Activated CD8-positive, alpha-beta memory T cell treated with anti-CD3 and anti-CD28 coated beads for 48 hours (primary cell): ENCODE measurements at places on chromosomes 12 and 14.

- DNase-seq: no peak
Observed at GRCh38 chr12:124302241-124302806, 7.4 kb downstream of the RFLNA start.

GRCh38 chr14:41900644-41901043 is 294.0 kb downstream of the LRFN5 start:
- DNase-seq: no peak

DNA sequence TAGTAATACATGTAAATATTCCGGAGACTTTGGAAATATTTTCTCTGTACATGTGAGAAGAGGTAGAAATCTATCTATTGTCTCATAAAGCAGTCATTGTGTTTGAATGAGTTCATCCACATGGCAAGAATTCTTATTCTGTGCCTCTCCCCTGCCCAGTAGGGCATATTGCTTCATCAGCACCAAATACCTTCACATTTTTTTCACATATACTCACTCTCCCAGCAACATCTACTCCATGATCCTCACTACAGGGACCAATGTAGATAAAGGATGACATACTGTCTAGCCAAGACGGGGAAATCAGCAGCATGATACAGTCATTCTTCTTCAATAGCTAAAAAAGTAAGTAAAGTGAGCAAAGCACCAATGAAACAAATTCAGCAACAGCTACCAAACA is 1.3 kb upstream of the TAS2R14 start:
- no peak for DNase-seq

GRCh38 chr12:95590775-95591174 is 39.5 kb upstream of the USP44 start:
- no peak for DNase-seq

DNA sequence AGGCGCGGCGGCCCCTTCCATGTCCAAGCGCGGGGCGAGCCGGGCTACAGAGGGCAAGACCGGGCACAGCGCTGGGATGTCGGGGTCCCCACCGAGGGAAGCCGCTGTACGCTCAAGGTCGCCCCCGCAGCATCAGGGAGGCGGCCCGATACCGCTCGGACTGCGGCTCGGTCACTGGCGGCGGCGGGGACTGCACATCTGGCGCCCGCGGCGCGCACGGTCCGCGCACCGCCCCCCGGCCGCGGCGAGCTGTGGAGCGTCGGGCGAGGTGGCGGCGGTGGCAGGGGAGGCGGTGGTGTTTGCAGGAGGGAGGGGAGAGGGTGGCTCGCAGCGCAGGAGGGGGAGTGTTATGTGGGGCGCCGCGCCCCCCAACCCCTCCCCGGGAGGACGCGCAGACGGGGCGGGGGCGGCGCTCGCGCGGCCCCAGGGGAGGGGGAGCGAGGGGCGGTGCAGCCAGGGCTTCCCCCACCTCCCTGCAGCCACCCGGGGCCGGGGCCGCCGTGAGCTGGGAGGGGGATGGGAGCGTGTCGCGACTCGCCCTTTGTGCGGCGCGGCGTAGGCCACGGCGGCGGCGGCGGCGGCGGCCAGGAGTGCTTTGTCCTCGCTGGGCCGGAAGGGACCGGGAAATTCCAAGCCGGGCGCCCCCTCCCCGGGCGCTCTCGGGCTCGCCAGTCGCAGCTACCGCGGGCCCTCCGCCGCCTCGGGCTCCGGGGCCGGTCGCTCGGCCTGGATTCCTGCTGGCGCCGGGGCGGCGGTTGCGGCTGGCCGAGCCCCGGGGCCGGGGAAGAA is at the start of gene NUAK1:
TSS of gene NUAK1 (minus strand) at position 322 of the 789 bp plus-strand sequence. CDS start at position 21, 301 bp downstream.
- DNase-seq: no peak

DNA sequence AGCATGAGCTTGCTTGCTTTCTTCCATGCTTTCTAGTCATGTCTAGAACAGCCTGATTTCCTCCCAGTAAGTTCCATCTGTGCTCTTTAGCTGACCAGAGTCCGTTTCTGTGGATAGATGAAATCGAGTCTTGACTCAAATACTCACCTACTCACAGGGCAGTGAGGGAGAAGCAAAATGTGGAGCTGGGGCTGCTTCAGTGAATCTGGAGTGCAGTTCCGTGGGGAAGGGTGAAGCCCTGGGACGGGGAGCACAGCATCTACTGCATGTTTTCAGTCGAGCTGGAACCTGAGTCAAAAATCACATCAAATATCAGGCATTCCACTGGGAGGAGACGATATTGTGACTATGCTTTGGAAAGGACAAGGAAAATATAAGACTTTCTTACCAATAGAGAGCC is 70.3 kb upstream of the PRMT8 start:
- no peak for DNase-seq

DNA sequence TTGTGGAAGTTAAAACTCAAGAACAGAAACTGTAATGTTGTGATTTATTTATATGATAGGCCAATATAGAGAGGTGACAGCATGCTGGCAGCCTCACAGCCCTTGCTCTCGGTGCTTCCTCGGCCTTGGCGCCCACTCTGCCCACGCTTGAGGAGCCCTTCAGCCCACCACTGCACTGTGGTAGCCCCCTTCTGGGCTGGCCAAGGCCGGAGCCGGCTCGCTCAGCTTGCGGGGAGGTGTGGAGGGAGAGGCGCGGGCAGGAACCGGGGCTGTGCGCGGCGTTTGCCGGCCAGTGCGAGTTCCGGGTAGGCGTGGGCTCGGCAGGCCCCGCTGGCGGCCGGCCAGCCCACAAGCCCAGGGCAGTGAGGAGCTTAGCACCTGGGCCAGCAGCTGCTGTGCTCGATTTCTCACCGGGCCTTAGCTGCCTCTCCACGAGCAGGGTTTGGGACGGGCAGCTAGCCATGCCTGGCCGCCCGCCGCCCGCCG is 65.8 kb upstream of the SLC8A3 start:
- DNase-seq: no peak

DNA sequence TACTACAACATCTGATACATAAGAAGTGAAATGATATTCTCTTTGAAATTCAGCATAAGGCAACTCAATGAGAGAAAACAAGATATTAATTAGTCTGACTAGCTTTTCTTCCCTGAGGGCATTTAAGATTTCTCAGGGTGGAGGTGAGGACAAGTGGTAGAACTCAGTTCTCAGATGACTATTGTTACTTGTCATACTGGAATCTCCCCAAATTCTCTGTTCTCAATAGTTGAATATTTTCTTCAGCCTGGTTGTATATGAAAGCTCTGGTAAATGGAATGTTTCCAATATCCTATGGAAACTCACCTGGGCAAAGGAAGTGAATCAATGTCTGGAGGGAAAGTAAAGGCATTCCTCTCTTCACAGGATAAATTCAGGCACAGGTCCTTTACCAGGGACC is 18.2 kb upstream of the ITGA5 start:
- DNase-seq: no peak

GRCh38 chr12:125528281-125528680 is 463.0 kb downstream of the AACS start:
- no peak for DNase-seq

GRCh38 chr14:95692109-95692508 is 5.9 kb downstream of the TCL1B start:
- no peak for DNase-seq

DNA sequence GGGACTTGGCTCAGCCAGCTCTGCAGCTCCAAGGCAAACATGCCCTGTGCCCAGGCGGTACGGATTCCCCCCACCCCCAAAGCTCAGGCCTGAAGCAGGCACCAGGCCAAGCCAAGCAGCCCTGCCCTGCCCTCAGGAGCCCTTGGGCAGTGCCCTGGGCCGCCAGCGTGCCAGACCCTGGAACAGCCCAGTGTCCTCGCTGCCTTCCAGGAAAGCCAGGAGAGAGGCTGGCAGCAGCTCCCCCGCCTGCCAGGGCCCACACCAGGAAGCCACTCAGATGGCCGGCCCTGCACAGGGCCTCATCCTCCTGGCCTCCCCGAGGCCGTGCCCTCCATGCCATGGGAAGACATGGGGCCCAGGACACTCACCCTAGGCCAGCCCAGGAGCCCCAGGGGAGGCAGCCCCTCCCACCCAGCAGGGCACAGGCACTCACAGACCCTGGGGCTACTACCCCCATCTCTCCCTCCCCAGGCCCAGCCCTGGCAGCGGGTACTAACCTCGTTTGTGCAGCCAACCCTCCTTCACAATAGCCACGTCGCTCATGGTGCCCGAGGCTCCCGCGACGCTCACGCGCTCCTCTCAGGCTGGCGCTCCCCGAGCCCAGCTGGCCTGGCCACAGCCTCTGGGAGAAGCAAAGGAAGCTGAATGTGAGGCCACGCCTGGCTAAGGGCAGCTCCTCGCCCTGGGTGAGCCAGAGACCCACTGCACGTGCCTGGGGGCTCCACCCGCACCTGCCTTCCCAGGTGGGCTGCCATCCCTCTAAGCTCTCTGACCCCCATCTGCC is 3.3 kb downstream of the AKT1 start:
- no peak for DNase-seq

- no peak for DNase-seq
Observed at GRCh38 chr12:61554268-61555008, 705.8 kb upstream of the USP15 start.

DNA sequence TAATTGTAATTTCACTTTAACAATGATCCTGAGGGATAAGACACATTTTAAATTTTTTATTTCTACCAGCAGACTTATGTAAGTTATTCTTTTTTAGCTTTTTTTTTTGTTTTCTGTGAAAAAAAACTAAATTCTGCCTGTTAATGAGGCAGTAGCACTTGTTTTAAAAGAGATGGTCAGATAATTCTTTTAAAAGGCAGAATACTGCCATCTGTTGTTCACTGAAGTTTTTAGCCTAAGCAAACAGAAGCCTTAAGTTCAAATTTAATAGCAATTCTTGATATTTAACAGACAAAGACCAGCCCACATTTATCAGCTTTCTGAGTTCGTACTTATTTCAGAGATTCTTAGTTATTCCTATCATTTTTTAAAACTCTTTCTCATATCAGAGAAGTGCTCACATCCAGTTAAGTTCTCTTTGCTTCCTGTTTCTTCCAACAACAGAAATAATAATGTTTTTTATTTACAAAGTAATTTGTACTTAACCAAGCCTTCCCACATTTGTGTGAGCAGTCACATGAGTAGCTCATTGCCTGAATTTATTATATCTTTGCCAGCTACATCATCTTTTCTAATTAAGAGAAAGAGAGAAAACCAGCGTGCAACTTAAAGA is 93.4 kb upstream of the SLCO1C1 start:
- DNase-seq: no peak

- DNase-seq: no peak
Observed at GRCh38 chr12:67512061-67512460, 136.5 kb upstream of the DYRK2 start.

- no peak for DNase-seq
Observed at GRCh38 chr12:113242026-113242418, 20.8 kb downstream of the TPCN1 start.

DNA sequence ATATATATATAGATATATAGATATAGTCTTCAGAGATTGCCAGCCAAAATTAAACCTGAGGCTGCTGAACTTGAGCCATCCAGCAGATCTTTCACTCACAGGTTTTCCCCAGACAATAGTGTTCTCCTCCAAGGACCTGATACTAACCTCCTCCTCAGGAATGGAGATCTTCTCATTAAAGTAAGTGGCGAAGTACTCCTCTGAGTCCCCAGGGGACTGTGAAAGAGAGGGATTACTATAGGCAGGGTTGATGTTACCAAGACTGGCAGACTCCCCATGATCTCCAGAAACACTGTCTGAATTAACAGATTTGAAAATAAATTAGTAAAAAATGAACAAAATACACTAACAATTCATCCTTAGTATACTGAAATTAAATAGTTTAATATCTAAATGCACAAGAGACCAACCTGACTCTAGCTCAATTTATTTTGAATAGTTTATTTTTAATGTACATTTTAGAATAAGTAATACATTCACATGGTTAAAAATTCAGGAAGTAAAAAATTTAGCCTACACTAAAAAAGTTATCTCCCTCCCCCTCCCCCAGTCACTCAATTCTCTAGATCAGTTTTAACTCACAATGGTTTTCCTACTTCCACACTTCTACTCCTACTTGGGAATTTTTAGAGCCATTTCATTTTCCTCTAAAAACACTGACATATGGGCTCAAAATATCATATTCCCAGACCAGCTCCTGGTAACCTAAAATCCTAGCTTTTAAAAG is 17.7 kb downstream of the SLC11A2 start:
- no peak for DNase-seq

GRCh38 chr12:78407722-78408121 is 456.9 kb upstream of the SYT1 start:
- no peak for DNase-seq

DNA sequence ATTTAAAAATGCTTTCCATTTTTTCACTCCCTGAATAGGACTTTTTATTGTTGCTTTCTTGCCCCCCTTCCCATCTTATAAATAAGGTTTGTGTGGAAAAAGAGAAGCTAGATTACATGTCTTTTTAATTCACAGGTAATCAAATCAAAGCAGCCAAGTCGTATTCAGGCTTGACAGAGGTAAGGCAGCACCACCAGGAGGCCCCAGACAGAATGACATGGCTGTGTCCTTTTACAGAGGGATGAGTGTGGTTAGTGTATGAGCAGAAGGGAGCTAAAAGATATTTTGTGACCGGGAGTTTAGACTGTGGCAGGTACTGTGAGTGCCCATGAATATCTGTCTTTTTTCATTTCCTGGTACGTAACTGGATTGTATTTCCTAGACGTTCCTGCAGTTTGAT is 596.1 kb downstream of the ETNK1 start:
- DNase-seq: no peak

- no peak for DNase-seq
Observed at GRCh38 chr12:91690531-91690930, 455.1 kb downstream of the BTG1 start.

GRCh38 chr14:104974146-104974541 is 4.0 kb downstream of the AHNAK2 start:
- DNase-seq: no peak

GRCh38 chr14:33790996-33791395 is 159.9 kb downstream of the EGLN3 start:
- no peak for DNase-seq

DNA sequence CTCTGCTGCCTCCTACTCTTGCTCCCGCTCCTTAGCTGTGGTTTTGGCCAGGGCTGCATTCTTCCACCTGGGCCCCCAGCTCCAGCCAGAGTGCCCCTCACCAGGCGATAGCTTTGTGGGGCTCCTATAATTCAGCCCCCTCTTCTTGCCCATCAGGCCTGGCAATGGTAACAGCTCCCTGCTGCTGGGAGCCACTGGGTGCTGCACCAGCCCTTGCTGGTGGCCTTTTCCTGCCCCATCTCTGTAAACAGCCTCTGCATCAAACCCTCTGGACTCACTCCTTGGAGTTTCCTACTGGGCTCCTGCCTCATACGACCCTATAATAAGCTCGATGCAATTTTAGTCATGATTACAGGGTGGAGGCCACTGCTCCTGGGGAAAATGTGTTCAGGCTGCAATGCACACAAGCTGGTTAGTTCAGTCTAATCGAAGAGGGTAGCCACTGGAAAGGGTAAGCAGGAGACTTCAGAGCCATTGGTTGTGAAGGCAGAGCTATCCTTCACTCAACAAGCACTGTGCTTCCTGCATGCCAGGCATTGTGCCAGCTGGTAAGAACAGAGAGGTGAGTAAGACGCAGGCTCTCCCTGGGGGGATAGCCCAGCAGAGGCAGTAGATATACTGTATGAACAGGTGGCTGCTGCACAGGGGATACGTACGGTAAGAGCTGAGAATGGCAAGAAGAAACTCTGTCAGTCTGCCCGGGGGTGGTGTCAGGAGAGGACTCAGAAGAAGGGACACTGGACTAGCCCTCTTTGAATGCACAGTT is 24.7 kb downstream of the CLMN start:
- DNase-seq: no peak

- DNase-seq: no peak
Observed at GRCh38 chr12:66929121-66929520, 250.2 kb upstream of the GRIP1 start.

- no peak for DNase-seq
Observed at GRCh38 chr12:98238515-98239130, 276.8 kb upstream of the TMPO start.
